Right renal cortex interstitium (tissue), 3 donors: ENCODE measurements at places on chromosomes 2 and 18.

- DNase-seq, result no peak
These were observed 250.8 kb upstream of the TCF4 start for GRCh38 chr18:55838841-55839240.

- no peak for DNase-seq
These were observed 271.2 kb downstream of the LPIN1 start for GRCh38 chr2:12017499-12018157.

DNA sequence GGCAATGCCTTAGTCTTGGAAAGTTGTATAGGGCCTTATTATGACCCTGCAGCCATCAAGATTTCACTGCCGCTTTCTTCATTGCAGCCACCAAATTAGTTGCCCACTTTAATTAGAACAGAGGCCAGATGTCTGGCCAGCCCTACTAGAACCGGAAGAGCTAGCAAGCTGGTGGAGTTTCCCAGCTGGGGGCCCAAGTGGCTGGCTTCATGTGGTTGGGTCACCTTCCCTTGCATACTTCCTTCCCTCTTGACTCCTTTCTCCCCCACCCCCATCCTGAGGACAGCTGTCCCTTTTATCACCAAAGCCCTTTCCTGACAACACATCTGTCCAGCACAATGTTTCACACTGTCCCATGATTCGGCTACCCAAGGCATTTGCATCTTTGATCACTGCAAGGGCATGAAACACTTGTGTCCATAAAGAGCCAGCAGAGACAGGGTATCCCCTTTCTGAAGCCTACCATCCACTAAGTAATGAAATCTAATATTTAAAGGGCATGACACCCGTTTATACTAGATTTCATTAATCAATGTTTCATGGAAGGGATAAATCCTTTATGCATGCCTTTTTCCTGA is 187.2 kb downstream of the BCL11A start:
- DNase-seq, result no peak

DNA sequence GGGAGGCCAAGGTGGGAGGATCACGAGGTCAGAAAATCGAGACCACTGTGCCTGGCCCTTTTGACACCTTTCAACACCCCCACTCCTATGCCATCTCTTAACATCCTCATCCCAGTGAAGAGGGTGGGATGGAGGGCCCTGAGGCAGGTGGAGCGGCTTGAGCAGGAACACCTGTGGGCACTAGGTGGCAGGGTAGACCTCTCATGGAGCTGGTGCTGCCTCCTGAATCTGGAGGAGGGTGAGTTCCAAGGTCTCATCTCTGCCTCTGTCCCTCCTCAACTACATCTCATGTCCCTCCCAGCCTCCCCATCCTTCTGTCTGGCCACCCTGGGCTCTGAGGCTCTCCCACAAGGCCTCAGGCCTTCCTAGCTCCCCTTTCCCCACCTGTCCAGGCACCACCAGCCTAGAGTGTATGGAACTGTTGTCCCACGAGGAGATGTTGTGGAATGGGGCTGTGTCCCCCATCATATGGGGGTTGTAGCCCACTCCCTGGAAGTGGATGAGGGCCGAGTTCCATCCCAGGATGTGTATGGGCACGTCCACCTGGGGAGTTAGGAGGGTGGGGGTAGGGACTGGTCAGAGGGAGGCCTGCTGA is 17.0 kb upstream of the CRYBA2 start:
- DNase-seq, result no peak

DNA sequence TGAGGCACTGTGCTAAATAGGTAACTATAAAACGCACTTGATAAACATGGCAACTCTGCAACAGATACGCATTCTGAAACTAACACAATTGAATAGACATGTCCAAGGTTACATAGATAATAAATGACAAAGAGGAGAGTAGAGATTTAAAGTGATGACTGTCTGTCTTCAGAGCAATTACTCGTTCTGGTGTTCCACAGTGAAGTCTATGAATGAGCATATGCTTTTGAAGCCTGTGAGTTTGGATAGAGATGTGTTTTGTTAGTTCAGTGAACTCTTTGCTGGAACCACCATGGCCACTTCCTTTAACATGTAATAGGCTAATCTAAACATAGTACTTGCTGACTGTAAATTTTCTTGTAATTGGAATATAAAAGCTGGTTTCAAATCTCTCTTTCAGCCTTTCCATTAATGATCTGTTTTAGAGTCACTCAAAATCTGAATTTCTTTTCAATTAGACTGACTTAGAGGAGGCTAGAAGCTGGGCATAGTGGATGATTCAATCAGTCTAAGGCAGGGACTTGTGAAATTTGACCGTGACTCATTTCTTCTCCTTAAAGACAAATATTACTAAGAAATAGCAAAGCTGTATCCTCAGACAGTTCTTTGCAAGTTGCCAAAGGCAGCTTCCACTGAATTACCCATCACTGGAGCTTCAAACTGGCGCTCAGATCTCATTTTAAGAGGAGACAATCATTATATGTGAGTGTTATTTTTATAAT is 1130.1 kb upstream of the CELF4 start:
- no peak for DNase-seq

GRCh38 chr18:63470751-63471150 is 6.0 kb upstream of the SERPINB5 start:
- no peak for DNase-seq

DNA sequence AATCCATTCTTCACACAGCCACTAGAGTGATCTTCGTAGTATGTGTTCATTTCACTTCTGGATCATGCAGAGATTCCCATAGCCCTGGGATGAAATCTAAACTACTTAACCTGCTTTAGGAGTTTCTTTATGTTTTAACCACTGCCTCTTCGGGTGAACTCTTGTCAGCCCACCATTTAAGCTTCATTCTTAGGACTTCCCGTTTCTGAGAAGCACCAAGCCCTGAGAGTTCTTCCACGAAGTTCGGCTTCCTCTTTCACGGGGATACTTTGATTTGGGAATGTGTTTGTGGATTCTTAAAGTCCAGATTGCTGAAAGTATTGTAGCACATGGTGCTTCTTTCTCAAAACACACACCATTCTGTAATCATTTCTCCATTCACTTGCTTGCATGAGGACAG is 205.0 kb downstream of the UBE2E3 start:
- no peak for DNase-seq

- no peak for DNase-seq
These were observed 125.6 kb downstream of the NCOA1 start for GRCh38 chr2:24616616-24617015.

DNA sequence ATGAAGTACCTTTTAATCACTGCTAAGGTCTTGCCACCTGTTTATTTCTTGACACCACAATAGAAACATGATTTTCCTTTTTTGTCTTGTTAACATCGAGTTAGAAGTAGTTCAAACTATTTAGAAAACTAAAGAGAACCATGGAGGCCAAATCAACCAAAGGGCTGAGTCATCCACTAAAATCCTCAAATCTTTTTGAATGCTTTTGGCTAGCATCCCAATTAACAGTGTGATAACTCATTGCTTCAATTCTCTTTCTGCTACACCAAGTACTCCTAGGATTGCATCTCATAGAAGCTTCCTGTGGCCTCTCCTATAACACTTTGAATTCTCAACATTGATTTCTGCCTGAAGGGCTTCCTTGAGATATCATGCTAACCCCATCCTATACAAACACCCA is 159.9 kb upstream of the MMADHC start:
- DNase-seq, result no peak

DNA sequence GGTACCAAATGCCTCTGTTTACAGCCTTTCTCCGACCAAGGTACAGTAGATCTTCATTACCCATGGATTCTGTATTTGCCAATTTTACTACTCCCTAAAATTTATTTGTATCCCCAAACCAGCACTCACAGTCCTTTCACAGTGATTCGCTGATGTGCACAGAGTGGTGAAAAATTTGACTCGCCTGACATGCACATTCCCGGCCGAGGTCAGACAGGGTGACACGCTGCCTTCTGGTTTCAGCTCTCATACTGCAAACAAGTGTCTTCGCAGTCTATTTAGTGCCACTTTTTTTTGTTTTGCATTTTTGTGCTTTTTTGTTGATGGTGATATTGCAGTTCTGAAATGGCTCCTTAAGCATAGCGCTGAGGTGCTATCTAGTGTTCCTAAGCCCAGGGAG is 71.0 kb downstream of the MAPK4 start:
- no peak for DNase-seq

DNA sequence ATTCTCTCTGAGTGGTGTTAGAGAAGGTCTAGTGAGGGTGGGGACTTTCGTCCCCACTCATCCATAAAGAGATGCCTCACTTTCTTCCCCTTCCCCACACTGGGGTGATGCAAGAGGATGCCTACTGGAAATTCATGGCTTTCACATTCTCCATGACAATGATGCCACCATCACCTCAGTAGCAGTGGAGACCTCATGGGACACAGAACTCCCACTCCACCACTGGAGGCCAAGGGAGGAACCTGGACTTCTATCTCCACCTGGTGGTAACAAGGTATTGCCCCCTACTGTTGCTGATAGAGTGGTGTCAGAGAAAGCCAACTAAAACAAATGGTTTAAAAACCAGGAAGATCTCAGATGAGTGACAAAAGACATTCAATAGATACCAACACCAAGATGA is 110.9 kb downstream of the INHBB start:
- no peak for DNase-seq

- DNase-seq, result no peak
These were observed 136.4 kb downstream of the INHBB start for GRCh38 chr2:120482334-120482733.

GRCh38 chr2:12127638-12128037 is 381.2 kb downstream of the LPIN1 start:
- DNase-seq, result no peak

DNA sequence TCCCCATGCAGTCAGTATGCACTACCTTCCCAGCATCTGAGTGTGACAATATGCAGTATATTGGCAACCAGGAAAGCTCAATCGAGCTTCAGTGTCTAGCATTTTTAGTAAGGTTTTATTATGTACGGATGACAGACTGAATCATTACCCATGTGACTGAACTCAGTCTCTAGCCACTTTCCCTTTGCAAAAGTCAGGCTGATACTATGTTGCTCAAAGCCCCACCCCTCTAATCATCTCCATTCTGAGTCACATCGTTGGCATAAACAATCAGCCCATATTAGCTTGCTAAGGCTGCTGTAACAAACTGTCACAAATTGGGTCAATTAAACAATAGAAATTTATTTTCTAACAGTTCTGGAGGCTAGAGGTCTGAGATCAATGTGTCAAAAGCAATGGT is 25.8 kb upstream of the SRD5A2 start:
- DNase-seq, result no peak

DNA sequence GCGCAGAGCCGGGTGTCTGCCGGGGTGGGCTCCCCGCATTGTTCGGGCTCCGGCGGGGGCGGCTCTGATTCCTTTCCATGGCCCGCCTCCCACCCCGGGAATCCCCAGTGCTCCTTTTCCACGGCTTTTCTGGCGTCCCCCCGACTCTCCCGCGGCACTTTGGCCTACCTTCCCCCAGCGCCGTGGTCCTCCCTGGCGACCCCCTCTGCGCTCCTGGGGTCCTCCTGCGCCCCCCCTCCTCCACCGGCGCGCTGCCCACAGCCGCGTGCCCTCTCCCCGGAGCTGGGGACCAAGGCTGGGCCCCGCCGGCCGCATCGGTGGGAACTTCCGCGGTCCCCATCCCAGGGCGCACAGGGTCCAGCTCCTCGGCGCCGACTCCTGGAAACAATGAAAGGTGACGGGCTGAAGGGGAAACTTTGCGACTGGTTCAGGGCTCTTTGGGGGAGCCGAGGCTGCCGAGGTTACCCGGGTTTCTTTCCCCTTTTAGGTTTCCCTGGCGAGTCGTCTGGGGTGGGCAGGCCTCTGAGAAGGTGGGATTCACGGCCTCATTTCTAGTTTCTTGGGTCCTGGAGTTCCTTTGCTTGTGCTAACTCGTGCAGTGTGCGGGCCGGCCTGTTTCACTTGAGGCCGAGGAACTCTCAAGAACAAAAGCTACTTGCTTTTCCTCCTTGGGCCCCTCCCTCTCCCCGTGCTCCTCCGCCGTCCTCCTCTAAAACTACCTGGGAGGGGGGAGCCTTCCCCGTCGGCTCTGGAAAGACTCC is 2.2 kb downstream of the TGIF1 start:
- no peak for DNase-seq

- DNase-seq, result no peak
These were observed 4.4 kb downstream of the TNFAIP6 start for GRCh38 chr2:151361674-151362370.

GRCh38 chr18:63130176-63130575 is 189.4 kb downstream of the BCL2 start:
- DNase-seq, result no peak

DNA sequence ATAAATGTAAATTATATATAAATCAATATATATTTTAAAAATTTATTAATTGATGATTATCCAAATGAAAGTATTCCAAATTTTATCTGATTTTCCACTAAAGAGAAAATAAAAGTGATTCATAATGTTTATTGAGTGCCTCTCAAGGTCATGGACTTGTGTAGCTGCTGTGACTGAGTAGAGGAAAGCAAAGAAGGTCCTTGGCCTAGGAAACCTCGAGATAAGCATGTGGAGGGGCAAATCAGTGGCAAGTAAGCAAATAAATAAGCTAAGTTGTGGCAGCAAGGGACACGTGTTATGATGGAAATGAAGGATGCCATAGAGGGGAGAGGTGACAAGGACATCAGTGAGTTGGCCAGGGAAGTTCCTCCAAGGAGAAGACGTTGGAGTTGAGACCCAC is 866.1 kb upstream of the ID2 start:
- no peak for DNase-seq

GRCh38 chr2:170335351-170335750 is 157.4 kb downstream of the MYO3B start:
- DNase-seq, result no peak

DNA sequence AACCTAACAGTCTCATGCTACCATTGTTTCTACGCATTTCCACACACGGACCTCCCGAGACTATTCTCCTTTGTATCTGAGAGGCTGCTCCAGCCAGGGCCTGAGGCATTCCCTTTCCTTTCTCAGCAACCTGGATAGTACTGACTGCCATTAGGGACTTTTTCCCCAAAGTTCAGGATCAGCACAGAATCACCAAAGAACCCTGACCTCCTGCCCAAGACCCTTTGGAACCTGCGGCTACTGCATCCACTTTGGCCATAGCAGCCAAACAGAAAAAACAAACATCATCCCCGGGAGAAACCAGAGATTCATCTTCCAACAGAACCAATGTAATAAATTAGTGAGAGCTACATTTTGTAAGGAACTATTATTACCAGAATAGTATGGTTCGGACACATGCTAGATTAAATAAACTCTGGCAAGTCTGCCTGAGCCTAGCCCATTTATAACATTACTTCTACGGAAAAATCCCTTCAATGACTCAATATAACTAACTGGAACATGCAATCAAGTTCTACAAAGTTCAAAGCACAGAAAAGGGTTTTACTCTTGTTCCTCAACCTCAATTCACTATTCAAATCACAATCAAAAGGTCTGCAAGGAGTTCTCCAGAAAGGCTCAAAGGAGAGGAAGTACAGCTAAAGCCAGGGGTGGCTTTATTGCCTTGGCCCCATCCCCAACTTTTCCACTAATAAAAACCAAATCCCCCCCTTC is 51.8 kb downstream of the LPIN2 start:
- DNase-seq, result no peak

- no peak for DNase-seq
These were observed 87.7 kb downstream of the RTN4 start for GRCh38 chr2:54962511-54962910.

GRCh38 chr2:58046335-58046584 is 346 bp upstream of the VRK2 start:
- DNase-seq, result no peak
